LHCN-M2 (cell line): ENCODE measurements at places on chromosomes 6 and 20. TPM values are rescaled to one million over a fixed set of nuclear protein-coding genes. Genes with fewer than 3 reads are reported as not detected.

DNA sequence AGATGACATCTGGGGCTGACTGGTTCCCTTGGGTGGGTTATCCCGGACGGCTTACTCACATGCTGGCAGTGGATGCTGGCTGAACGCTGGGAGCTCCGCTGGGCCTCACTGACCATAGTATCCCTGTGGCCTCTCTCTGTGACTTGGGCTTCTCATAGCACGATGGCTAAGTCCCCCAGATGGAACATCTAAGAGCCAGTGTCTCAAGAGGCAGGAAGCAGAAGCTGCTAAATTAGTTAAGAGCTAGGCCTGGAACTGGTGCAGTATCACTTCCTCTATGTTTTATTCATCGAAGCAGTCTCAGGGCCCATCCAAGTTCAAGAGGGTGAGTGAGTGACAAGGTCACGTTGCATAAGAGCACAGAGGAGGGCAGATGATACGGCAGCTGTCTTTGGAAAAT lies 116.5 kb upstream of the LAMP5 start:
- peak; percentile 43 for DNase-seq

- DNase-seq, result no peak
These were observed 26.7 kb downstream of the FOXA2 start for GRCh38 chr20:22557403-22558276.

DNA sequence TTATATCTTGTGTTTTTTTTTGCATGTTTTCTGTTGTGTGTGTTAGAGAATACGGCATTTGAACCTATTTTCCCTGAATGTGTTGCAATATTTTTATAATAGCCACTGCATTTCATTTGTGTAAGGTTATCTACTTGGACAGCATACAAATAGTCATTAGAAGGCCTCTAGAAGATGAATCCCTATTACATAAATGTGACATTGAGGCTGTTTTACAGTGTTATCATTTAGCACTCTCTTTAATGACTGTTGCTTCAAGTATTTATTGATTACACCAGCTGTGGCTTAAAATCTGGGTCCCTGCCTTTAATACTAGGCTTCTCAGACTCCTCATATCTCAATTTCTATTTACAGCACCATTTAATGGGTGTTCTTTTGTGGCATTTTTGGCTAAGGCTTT lies 465.8 kb downstream of the FRK start:
- no peak for DNase-seq

DNA sequence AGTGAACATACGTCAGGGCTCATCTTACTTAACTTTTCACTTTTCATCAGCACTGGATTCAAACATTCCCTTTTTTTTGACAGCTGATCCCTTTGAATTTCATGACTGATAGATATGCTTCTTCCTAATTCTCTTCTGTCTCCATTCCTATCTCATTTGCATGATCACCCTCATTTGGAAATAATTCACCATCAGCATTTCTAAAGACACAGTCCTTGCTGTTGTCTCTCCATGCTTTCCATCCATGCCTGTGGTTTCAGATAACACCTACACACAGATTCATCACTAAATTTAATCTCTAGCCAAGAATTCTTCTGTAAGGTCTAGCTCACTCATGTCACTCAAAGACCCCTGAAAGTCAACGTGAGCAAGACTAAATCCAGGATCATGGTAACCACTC lies 228.4 kb upstream of the BTBD3 start:
- DNase-seq, result no peak

GRCh38 chr6:169999367-169999766 lies 247.9 kb downstream of the ERMARD start:
- DNase-seq, result no peak

RBM24 gene
- total RNA-seq, result 40.5 and 60.7 TPM in 2 replicates
